Stimulated activated CD4-positive, alpha-beta T cell treated with anti-CD3 and anti-CD28 coated beads, TNF-alpha, amount 100 ng/mL, for 24 hours (primary cell): ENCODE measurements at places on chromosomes 13 and 19.

- no peak for DNase-seq
These were observed 1.0 kb downstream of the PDX1 start for GRCh38 chr13:27920677-27921420.

DNA sequence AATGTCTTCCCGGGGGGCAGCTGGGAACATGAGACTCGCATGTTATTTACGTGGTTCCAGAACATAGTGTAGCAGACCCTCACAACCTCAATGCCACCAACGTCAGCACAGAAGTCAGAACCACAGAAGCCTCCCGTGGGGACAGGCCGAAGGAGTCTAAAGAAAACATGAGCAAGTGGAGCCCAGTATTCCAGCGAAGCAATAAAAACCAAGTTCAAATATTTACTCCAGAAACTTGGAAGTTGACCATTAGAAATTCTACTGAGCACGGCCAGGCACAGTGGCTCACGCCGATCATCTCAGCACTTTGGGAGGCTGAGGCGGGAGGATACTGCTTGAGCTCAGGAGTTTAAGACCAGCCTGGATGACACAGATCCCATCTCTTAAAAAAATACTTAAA, 17.9 kb upstream of the ATP8B3 start:
- DNase-seq: no peak

DNA sequence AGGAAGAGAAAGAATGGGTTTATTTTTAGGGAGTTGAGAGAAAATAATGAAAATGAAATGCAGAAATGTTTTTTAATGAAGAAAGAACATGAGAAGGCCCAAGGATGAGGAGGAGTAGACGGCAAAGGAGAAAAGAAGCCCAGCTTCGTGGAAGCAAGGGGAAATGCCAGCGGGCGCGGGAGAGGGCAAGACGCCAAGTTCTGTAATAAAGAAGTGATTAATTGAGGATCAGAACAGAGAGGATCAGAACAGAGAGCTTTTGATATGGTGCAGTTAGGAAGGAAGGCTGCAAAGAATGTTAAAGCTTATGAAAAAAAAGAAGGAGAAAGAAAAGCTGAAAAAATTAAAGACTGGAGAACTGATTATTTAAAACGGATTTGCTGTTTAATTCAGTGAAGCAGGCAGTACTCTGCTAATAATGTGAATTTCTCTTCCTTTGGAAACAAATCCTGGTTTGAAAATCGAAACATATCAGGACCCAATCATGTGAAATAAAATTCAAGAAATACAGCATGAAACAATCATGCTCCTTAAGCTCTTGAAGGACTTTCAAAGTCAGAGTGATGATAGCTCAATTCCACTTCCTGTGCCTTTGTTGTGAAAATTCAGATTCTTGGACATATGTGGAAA, 99.3 kb upstream of the SOX1 start:
- DNase-seq: no peak

DNA sequence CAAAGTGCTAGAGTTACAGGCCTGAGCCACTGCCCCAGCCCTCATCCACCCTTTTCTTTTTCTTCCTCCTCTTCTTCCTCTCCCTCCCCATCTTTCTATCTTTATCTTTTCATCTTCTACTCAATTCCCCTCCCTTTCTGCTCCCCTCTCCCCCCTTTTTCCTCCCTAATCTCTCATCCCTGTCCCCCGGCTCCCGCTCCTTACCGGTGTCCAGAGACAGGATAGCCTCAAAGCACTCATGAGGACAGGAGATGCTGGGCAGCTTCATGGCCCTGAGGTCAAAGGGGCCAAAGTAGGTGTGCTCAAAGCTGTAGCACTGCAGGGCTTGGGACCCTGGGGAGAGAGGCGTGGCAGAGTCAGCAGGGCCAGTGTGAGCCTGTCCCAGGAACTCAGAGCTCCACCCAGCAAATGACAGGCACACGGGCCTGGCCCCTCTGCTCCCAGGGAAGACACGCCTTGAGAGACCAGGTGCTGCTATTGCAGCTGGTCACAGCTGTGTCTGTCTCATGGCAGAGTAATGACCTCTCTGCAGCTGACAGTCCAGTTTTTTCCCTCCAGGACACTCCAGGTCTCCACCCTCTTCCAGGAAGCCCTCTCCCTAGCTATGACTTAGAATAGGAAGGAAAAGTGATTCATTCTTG, 2.6 kb downstream of the LYPD5 start:
- no peak for DNase-seq

DNA sequence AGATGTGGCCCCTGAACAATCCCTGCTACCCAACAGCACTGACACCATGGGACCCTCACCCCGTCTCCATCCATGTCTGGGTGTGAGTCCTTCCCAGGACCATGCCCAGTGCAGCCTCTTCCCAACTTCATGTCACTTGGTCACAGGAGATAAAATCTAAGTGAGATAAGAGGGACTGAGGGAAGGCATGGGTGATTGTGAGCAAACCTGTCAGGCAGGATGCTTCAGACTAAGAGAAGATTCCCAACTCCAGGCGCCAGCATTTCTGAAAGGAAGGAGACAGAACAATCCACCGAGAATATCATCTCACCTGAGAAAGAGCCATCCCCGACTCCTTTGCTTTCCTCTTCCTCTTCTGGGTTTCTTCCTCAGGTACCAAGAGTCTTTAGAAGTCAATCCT, 7.5 kb downstream of the ZNF320 start:
- no peak for DNase-seq

- DNase-seq: no peak
These were observed 20.3 kb downstream of the XPO4 start for GRCh38 chr13:20882206-20882605.

- DNase-seq: no peak
These were observed 1.7 kb downstream of the ZNF77 start for GRCh38 chr19:2942928-2943640.

- no peak for DNase-seq
These were observed 60.7 kb upstream of the GPR183 start for GRCh38 chr13:99367663-99368448.

DNA sequence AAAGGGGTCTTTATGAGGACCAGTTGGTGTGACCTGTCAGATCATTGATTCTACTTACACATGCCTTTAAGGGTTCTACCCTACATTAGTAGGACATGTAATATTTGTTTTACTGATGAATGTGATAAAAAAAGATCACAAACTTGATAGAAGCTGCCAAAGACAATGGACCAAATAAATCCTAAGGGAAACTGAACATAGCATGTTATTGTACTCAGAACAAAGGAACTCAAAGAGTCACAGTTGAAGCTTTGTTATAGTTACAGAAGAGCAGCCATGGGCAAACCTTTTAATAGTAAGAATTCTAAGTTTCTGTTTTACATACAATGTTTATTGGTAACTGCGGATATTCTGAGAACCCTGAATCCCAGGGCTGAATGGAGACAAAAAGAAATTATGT, 780.1 kb downstream of the SLITRK6 start:
- no peak for DNase-seq

- DNase-seq: no peak
These were observed 78.8 kb downstream of the TUBGCP3 start for GRCh38 chr13:112509190-112509589.

- no peak for DNase-seq
These were observed 600.0 kb downstream of the KCTD12 start for GRCh38 chr13:76286178-76286577.

- DNase-seq: no peak
These were observed 287.0 kb downstream of the DCT start for GRCh38 chr13:94192431-94192975.

DNA sequence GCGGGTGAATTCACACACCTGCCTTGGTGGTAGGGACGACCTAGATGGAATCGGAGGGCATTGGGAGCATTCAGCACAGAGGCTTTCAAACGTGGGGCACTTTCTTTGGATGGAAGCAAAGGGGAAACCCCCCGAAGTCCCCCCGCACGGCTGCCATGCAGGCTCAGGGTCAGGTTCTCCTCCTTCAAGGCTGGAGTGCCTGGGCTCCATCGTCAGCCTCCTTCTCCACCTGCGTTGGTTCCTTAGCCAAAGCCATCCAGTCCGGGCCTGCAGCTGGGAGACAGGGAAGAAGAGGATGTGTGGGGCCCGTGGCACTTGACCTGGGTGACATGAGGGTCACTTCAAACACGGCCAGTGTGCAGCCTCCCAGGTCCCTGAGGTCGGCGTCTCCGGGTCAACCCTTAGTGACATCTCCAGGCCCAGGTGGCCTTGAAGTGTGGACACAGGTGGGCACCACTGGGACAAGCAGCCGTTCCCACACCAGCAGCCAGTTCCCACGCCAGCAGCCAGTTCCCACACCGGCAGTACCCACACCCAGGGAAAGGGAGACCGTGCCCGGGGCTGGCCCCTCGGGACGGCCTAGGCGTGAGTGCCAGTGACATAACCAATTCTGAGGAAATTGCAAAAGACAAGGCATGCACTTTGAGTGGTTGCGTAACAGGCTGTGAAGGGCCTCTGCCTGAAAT, 116.0 kb downstream of the SOX1 start:
- DNase-seq: no peak

- no peak for DNase-seq
These were observed 1238.9 kb upstream of the MIR17HG start for GRCh38 chr13:90108547-90108946.

DNA sequence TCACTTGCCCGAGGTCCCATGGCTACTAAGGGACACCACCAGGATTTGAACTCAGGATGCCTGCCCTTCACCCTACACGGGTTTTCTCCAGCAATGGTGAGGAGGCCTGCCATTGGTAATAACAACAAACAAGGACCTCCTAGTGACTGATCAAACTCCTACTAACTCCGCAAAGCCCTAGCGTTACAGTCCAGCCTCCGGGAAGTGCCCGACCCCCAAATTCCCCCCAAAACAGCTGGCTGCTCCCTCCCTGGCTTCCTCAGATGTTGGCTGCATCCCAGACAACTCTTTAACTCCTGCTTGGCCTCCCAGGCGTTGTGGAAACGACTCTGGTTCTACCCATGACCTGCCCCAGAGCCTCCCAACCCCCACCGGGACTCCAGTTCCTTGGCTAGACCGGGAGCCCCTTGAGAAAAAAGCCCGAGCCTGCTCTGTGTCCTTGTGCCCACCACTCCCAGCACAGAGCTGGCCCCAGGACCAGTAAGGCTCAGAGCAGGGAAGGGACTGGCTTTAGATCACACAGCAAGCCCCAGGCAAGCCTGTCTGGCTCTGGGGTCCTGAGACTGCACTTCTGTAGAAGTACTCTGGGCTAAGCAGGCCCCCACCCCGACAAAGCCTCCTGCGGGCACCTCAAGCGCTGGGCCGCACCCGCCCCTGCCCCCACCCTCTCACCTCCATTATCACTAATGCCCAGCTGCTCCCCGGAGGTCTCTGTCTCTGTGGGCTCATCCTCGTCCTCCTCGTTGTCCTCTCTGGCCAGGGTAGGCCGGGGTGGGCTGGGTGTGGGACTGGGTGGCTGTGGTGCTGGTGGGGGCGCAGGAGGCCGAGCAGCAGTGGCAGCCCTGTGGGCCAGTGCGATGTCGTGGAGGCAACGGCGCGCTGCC, 4.7 kb downstream of the AKT1S1 start:
- no peak for DNase-seq

DNA sequence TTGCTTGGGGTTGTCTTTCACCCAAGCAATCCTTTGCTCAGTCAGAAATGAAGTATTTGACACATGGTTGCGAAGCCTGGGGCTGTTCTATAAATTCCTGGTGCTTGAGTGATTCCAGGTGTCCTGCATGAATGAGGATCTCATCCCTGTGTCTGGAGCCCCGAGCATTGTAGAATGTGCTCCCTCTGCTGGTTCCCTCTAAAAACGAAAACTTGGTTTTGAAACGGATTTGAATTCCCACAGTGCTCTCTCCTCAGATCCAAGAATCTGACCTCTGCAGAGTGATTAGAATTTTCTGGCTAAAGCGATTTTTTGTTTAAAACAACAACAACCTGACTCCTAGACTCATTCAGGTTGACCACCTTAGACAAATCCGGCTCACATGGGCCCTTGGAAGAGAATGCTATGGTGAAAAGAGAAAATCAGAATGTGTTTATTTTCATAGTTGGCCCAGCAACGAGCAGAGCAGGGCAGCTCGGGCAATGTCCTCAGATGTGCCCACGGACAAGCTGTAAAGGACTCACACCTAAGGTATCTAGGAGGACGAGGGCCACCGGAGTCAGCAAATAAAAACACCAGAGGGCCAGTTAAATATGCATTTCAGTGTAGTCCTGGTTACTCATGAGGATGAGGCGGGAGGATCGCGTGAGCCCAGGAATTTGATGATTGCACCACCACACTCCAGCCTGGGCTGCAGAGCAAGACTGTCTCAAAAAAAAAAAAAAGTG, 8.7 kb upstream of the ATP12A start:
- DNase-seq: no peak

DNA sequence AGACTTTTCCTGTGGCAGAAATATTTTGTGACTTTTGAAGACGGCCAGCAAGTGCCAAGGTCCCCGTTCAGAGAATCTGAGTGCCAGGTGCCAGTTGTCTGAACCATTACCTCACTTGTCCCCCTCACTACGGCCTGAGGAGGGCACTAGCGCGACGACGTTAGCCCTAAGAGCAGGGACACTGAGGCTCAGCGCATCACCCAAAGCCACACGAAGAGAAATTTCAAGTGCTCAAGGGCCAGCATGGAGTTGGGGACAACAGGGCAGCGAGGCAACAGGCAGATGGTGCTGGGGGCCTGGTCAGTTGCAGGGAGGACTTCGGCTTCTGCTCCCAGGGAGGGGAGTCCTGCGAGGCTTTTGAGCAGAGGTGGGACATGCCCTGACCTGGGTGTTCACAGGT, 9.5 kb upstream of the TYK2 start:
- DNase-seq: no peak

GRCh38 chr13:46654951-46655350, 102.0 kb downstream of the LRCH1 start:
- no peak for DNase-seq

DNA sequence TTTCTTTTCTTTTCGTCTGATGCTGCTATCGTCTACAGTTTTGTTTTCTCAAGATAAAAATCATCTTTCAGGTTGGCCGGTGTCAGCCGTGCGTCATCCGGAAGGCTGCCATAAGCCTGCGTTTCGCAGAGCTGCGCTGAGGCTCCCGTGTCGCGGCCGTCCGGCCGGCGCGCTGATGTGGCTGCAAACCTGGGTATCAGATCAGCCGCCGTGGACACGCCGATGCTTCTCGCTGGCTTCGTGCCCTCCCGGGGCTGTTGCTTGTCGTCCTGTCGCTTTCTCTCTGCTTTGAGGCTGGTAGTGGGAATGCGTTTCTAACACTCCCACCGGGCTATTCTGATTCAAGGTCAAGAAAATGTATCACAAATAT, 45.9 kb upstream of the TFDP1 start:
- no peak for DNase-seq

DNA sequence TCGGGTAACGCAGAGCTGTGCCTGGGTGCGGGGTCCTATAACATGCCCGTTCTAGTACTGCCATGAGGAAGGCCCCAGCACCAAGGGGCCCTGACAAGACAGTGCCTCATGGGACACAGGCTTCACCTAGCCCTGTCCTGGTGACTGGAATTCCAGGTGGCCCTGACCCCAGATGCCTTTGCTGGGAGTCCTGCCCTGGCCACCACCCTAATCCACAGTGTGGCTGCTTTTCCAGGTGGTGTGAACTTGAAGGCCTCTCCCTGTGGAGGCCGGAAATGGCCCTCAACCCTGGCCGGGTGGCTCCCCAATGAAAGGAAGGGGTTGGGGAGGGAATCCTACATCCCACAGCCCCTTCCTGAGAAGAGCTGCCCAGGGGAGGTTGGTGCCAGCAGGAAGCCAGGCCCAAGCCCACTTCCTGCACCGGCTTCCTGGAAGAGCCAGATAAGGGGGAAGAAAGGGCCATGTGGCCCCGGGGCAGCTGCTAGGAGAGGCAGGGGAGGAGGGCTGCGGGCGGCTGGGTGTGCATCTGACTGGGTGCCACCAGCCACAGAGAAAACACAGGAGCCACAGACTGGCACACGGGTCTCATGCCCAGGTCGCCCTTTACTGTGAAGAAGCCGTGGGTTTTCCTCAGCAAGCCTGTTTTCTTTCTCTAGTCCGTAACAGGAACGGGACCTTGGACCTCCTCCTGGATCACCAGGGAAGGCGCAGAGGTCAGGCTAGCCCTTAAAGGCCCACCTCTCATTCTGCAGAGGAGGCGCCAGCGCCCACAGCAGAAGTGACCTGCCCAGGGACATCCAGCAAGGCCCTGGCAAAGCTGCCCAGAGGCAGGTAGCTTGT, 4.7 kb downstream of the LSM4 start:
- no peak for DNase-seq
